Activated naive CD8-positive, alpha-beta T cell treated with anti-CD3 and anti-CD28 coated beads, Interleukin-2, amount 10 ng/mL, durations not matched to agents 7 days and 5 days (primary cell): ENCODE measurements at places on chromosomes 2 and 18. TPM values are rescaled to one million over a fixed set of nuclear protein-coding genes. Genes with fewer than 3 reads are reported as not detected.
A peak's percentile ranks its signal among the peaks of the same experiment; 100 is the strongest.

- no peaks in the 10 kb centered on the region for H3K27me3 ChIP-seq
- H3K4me1 ChIP-seq, result no peaks in the 10 kb centered on the region
- H3K36me3 ChIP-seq, result no peaks in the 10 kb centered on the region
- H3K4me3 ChIP-seq, result no peak overlapping the region
- no peak overlapping the region for H3K27ac ChIP-seq
- DNase-seq, result no peak
Observed at GRCh38 chr2:136932700-136933099, 167.4 kb downstream of the THSD7B start.

The UGT1A5 gene
- total RNA-seq, result not detected

DNA sequence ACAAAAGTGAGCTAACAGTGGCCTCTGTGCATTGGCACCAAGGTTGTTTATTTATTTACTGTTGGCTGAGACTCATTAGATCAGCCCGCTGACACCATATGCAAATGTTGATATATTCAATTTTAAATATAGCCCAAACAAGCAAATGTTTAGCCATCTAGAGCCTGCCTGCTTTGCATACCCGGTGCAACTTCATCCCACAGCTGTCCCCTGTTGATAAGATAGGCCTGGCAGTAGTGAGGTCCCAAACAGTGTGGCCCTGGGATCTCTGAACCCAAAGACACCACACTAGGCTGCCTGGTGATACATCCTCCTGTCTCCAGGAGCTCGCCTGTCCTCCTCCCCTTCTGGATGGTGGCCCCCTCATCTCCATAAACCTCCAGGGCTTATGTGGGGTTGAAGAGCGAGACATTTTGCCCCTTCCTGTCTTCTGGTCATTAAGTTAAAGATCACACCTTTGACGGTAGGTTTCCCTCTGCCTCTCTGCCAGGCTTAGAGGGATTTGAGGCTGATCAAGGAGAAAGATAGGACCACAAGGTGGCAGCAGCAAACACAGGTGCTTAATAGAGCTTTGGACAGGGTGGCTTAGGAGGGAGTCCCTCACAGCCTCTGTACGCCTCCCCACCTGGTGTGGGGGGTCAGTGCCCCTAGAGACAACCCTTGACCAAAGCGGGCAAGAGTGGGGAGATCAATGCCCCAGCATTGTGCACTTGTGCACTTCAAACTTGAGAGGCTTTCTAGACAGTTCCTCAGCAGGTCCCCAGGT lies 23.7 kb upstream of the MYO5B start:
- no peaks in the 10 kb centered on the region for H3K4me1 ChIP-seq
- DNase-seq, result peak; percentile 29
- no peaks in the 10 kb centered on the region for H3K36me3 ChIP-seq
- H3K27ac ChIP-seq, result no peak overlapping the region

- peak; percentile 14 for DNase-seq
- no peak overlapping the region for H3K27ac ChIP-seq
- H3K4me3 ChIP-seq, result no peak overlapping the region
- H3K4me1 ChIP-seq, result peaks cover 9% of the 10 kb centered on the region
- peaks cover 6% of the 10 kb centered on the region for H3K36me3 ChIP-seq
- H3K27me3 ChIP-seq, result no peaks in the 10 kb centered on the region
Observed at GRCh38 chr2:233437439-233437955, 83.2 kb downstream of the DGKD start.

The SPEG gene
- 23.6 TPM for total RNA-seq

The RRM2 gene
- total RNA-seq, result 355 TPM

The FIGN gene
- not detected for total RNA-seq

DNA sequence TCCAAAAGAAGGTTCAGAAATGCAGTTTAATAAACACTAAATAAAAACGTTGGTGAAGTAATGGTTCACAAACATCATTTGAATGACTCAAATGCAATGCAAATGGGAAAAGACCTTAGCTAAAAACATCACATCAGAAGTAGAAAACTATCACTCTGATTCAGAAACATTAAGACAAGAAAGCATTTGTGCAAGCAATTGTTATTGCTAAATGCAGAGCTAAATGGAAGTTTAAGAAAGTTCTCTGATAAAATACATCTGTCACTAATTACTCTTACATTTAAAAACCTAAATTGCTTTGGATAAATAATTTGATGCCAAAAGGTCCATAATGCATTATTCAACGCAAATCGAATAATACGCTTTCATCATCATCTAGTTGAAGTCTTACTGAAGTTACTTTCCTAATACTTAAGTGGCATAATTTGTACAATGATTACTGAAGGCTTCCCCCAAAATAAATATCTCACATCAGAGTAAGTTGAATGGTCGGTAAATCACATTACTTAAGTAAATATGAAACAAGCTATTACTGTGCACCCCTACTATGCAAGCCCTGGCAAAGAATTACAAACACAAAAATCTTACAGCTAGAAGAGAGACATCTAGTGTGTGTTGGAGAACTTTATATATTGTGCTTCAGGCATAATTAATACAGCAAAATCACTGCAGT lies 105.7 kb upstream of the KCTD1 start:
- H3K36me3 ChIP-seq, result no peaks in the 10 kb centered on the region
- no peak overlapping the region for H3K4me3 ChIP-seq
- peaks cover 70% of the 10 kb centered on the region for H3K27me3 ChIP-seq
- H3K4me1 ChIP-seq, result peaks cover 8% of the 10 kb centered on the region
- no peak for DNase-seq
